ENCODE measurements at places on chromosomes 3 and 15. TPM values are rescaled to one million over a fixed set of nuclear protein-coding genes. Genes with fewer than 3 reads are reported as not detected.

DNA sequence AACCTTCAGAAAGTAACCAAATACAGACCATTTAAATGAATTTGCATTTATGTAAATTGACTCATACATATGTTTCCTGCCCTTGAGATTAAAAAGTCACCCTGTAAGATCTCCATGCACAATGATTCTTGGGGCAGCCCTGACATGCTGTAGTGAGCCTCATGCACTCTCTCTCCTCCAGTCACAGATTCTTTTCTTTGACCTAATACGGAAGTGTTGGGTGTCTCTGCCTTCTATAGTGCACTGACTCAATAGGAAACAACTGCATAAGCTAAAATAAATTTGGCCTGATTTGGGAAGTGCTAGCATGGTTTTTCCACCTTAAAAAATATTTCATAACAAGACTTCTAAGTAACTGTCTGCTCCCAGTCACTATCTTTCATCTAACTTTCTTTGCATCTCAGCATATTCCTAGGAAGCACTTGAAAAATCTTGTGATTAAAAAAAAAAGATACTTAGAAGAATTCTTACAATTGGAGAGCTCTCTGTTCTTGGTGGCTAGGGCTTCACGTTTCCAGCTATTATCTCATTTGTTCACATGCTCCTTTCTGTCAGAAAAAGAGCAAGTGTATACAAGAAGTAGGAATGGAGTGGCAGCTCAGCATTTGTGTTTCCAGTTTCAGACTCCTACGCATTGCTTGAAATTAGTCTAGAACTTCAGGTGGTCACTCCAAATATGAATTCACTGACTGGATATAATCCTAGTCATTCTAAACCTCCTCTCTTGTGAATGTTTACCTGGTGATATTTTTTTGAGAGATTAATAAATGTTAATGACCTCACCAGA is 207.9 kb upstream of the COL8A1 start:
- DNase-seq: no peak

SPG21 gene
- total RNA-seq: 59.7 TPM

ROPN1 gene
- total RNA-seq: 3.0 TPM

IMPG2 gene
- total RNA-seq: 0.32 TPM

CCR5 gene
- total RNA-seq: 1.1 TPM

Measured in transverse colon (tissue), 4 donors.